NCI-H187 (cell line): ENCODE measurements at places on chromosomes 5 and 9.

- no peak for DNase-seq
These were observed 4.3 kb downstream of the CAAP1 start for GRCh38 chr9:26888271-26888670.

GRCh38 chr5:39072925-39073766 is 1.1 kb downstream of the RICTOR start:
- no peak for DNase-seq

DNA sequence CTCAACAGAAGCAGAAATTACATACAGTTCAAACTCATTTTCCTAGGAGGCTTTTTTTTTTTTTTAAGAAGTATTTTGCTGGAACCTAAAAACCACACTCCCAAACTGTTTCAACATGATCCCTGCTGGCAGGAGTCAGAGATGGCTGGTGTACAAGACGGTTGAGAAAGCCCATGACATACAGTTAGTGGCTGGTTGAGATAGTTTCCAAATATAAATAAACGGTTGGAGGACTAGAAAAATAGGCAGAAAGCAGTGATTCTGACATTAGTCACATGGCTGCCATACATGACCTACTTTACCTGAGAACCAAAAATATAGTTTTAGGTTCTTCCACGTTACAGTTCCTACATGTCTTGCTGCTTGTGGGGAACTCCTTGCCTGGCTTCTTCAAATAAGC is 31.7 kb upstream of the BASP1 start:
- no peak for DNase-seq

- no peak for DNase-seq
These were observed 88.5 kb downstream of the PSD2 start for GRCh38 chr5:139884144-139884543.

DNA sequence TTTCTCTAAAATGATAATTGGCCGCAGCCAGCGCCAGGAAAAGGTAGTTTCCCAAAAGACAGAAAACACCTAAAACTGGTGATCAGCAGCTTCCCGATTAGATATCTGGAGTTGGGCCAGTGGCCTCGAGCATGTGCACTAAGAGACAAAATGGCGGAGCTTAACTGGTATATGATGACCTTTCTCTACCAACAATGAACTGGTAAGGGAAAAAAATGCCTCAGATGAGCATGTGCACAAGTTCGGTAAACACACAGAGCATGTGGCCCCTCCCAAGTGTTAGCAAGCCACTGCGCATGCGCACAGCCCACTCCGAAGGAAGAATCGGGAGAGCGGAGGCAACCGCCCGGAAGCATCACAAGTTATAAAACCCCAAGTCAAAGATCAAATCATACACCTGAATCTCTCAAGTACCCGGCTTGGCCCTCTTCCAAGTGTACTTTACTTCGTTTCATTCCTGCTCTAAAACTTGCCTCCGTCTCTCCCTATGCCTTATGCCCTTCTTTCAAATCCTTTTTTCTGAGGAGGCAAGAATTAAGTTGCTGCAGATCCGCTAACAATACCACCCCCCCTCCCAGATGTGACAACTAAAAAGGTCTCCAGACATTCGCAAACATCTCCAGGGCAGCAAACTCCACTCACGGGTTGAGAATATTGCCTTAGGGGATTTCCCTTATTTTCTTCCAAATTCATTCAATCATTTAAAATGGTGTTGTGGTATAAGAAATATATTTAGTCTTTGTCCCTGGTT is 15.0 kb upstream of the PTBP3 start:
- no peak for DNase-seq

GRCh38 chr9:4887556-4887955 is 94.8 kb downstream of the RCL1 start:
- DNase-seq = no peak

DNA sequence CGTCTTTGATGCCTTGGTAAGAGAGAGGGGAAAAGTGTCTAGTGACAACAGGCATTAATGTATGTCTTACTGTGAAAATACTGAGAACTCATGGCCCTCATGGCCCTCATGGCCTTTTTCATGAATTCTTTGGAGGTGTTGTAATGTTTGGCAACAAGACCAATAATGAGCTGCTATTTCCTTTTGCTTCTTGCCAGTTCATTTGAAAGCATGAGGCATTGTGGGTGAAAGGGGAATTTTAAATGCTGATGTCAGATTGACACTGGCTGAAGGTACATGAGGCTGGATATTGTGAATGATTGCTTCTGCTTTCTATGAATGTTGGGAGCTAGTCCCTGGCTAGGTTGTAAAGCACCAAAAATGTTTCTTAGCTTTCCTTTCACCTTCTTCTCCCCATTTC is 79.2 kb downstream of the DOCK2 start:
- DNase-seq = no peak

DNA sequence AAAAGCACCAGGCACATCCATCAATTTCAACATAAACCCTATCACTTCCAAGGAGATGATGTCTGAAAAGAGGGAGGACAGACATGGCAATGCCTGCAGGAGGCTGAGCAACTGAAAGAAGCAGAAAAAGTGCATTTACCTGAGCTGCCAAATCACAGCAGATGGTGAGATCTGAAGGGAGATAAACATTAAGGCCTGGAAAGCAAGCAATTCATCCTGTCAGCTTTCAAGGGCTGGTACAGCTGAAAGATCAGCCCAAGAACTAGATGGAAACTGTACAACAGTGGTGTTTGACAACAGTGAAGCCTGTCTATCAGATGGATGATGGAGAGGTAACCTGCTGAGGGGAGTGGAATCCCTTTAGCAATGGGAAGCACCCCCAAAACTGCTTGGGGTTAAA is 433.2 kb upstream of the ZNF608 start:
- DNase-seq = no peak
